ENCODE measurements at places on chromosomes 4 and X.

GRCh38 chr4:109462297-109462696, 28.7 kb downstream of the SEC24B start:
- DNase-seq = no peak

GRCh38 chrX:122582280-122582974, 601.7 kb upstream of the GRIA3 start:
- no peak for DNase-seq

DNA sequence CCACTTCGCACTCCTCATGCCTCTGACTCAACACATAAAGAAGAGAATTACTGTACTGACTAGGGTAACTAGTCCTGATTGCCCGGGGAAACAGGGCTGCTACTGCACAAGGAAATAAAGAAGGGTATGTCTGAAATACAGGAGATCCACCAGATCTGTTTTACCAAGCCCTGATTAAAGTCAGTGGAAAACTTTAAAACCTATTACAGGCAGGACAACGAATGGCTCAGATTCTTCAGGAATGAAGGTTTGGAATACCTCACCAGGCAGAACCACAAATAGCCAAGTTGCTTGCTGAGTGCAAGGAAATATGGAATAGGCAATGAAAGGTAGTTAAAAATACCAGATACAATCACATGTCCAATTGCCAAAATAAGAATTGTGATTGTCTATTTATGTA, 17.3 kb downstream of the LAMTOR3 start:
- DNase-seq = no peak

- DNase-seq = no peak
Observed at GRCh38 chr4:15425520-15425919, 2.3 kb upstream of the C1QTNF7 start.

GRCh38 chrX:122817321-122817955, 366.6 kb upstream of the GRIA3 start:
- no peak for DNase-seq

DNA sequence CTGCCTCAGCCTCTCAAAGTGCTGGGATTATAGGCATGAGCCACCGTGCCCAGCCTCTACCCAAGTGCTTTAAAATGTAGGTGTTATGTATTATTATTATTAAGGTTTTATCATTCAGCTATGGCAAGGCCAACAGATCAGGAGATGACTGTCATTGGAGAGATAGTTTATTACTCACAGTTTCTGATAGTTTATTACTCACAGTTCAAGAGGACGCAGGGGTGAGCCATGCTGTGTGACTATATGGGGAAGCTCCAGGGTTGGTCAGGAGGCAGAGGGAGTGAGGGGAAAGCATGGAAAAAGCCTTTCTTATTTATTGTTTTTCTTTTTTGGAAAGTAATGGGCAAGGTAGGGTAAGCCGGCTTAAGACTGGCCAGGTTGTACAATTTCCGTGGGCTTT, 25.4 kb upstream of the ARSD start:
- DNase-seq = no peak

DNA sequence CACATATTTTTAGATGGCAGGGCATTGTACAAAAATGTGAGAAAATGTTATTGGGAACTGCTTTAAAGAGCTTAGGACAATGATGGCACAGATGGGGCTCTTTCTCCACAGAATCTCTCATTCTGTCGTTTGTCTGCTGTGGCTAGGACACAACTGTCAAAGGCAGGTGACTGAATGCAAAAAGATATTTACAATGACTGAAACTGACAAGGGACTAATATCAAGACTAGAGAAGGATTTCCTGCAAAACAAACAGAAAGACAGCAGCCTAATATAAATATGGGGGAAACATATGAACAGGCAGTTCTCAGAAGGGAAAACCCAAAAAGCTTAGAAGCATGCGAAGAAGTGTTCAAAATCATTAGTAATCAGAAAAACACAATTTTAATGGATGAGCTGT, 177.5 kb upstream of the AFF2 start:
- DNase-seq = no peak

- no peak for DNase-seq
Observed at GRCh38 chr4:173436771-173437265, 37.9 kb upstream of the SCRG1 start.

- DNase-seq = no peak
Observed at GRCh38 chr4:79987401-79987800, 85.6 kb downstream of the ANTXR2 start.

DNA sequence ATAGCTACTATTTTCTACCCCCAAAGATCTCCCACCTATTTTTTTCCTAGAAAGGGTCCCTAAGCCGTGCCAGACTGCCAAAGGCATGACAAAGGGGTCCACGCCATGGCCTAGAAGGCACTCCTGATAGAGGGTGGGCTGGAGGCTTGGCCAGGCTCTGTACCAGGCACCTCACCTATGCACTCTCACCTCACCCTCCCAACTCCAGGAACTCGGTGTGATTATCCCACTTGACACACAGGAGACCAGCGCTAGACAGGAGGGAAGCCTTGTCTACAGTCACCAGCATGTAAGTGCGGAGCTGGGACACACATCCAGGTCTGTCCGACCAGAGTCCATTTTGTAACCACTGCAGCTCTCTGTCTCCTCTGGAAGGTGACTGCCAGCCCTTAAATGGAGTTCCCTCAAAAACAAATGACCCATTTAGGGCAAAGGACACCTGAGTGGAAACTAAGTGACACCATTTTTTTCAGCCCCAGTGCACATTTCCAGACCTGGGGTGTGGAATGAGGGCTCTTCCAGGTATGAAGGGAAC, 106.4 kb downstream of the RTL5 start:
- DNase-seq = no peak

DNA sequence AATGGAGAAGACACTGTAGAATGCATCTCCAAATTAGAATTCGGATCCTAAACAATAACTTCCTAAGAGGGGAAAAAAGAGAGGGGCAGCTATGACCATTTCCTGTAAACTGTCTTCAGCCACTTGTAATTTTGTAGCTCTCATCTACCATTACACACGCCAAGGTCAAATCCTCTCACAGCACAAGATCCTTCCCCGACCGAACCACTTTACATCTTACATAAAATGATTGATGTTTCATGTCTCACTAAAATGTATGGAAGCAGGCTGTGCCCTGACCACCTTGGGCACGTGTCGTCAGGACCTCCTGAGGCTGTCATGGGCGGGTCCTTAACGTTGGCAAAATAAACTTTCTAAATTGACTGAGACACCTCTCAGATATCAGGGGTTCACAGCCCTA, 24.1 kb upstream of the PBDC1 start:
- DNase-seq = peak; percentile 38

GRCh38 chrX:20802036-20802435, 535.3 kb upstream of the RPS6KA3 start:
- DNase-seq = no peak

DNA sequence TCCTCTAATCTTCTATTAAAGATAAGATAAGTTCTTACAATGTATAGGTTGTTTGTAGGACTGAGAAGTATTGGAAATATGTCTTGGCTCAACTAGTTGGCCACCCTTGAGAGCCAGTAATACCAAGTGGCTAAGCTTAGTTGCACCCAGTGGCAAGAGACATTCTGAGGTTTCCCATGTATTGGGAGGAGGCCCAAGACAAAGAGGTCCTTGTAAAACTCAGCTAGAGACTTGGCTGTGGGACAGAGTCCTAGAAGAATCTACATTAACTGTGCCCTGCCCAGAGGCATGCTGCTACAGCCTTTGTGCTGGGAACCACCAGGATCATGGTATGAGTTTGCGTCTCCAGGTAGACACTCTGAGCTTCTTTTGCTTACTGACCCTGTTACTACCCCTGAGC, 41.9 kb upstream of the SLC4A4 start:
- DNase-seq = no peak

- no peak for DNase-seq
Observed at GRCh38 chrX:7028246-7028645, 119.3 kb upstream of the STS start.

DNA sequence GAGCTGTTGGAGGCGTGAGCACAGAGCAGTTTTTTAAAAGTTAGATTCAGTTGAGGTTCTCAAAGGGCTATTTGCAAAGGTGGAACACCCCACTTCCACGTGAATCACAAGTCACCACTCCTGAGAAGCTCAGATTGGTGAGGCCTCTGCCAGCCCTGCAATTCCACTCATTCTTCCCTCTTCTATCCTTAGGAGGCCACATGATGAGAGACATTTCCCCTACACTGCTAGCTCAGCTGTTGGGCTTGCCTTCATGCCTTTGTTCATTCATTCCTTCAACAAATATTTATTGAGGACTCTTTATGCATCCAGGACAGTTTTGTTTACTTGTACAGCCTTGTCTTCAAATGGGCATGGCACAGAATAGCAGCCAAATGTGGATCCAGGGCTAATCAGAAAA, 3.7 kb downstream of the SRPX2 start:
- no peak for DNase-seq

- DNase-seq = no peak
Observed at GRCh38 chrX:118978451-118978850, 4.0 kb downstream of the LONRF3 start.

GRCh38 chrX:97224148-97224547, 340.4 kb downstream of the RPA4 start:
- DNase-seq = no peak

DNA sequence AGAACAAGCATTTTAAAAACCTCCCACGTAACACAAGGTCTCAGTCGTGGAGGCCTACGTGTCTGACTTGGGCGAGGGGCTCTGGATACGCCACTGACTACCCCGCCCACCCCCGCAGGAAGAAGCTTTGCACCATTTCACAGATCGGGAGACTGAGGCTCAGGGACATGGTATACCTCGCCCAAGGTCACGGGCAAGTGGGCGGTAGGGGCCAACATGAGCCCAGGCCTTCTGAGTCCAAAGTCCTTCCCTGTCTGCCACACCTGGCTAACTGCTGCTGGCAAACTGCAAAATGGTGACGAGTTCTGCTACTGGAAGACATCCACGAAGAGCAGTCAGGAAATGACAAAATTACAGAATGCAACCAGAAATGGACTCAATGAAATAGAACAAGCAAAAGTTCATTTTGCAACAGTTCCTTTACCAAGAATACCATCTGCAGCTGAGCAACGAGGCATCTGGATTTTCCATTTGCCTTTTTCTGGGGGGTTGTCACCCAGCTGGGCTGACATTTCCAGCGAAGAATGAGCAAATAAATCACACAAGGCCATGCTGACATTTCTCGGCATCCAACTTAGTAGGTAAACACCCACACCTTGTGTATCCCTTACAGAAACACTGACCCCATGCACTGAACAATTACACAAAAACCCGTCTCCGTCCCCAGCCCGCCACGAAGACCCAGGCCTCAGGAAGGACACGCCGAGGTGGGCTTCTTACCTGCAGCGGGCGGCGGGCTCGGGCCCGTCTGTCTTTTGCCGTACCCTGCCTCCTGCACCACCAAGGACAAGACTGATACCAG, 70.2 kb upstream of the AFAP1 start:
- DNase-seq = no peak

DNA sequence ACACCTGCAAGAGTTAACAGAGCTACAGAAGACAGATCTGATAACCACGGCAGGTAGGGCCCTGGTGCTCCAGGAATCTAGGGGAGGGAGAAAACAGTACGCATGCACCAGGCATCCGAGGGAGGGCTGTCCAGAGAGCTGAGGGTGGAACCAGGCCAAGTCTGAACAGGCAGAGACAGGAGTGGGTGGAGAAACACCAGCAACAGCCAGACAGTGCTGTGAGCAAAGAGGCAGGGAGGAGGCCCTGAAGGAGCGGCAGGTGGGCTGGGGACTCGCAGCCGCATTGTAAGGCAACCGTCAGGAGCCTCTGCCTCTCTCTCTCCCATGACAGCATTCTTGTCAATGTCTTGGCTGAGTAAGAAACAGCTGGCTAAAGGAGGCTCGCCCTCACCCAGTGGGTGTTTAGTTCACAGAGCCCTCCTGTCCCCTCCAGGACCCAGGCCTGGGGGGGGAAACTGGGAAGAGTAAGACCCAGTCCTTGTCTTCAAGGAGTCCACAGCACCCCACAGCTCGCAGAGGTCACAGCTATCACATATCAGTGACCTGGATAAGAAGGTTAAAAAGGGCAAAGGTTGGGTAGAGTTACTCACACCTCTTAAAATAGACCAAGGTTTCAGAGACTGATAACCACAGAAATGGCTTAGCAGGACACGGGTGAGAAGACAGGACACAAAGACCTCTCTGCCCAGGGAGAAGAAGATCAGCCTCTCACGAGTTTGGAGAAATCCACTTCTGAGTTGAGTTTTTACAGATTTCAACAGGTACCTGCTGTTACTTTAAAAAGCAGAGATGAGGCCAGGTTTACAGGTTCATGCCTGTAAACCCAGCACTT, 10.5 kb downstream of the ACSL1 start:
- no peak for DNase-seq

GRCh38 chrX:14380044-14380443, 149.3 kb upstream of the GLRA2 start:
- DNase-seq = no peak
